ENCODE measurements at places on chromosomes 2 and 18.

GRCh38 chr2:64568836-64569235, 44.7 kb downstream of the AFTPH start:
- no peak for DNase-seq

GRCh38 chr2:152542337-152542994, 174.8 kb downstream of the PRPF40A start:
- DNase-seq = no peak

GRCh38 chr2:29351916-29352591, 236.8 kb downstream of the CLIP4 start:
- DNase-seq = no peak

GRCh38 chr2:203685081-203685621, 21.3 kb upstream of the CD28 start:
- DNase-seq = no peak

- DNase-seq = no peak
These were observed 102.9 kb upstream of the TWIST2 start for GRCh38 chr2:238744951-238745350.

- DNase-seq = no peak
These were observed 23.6 kb downstream of the SUCLG1 start for GRCh38 chr2:84435345-84436025.
